ENCODE measurements at places on chromosomes 6 and 20.

DNA sequence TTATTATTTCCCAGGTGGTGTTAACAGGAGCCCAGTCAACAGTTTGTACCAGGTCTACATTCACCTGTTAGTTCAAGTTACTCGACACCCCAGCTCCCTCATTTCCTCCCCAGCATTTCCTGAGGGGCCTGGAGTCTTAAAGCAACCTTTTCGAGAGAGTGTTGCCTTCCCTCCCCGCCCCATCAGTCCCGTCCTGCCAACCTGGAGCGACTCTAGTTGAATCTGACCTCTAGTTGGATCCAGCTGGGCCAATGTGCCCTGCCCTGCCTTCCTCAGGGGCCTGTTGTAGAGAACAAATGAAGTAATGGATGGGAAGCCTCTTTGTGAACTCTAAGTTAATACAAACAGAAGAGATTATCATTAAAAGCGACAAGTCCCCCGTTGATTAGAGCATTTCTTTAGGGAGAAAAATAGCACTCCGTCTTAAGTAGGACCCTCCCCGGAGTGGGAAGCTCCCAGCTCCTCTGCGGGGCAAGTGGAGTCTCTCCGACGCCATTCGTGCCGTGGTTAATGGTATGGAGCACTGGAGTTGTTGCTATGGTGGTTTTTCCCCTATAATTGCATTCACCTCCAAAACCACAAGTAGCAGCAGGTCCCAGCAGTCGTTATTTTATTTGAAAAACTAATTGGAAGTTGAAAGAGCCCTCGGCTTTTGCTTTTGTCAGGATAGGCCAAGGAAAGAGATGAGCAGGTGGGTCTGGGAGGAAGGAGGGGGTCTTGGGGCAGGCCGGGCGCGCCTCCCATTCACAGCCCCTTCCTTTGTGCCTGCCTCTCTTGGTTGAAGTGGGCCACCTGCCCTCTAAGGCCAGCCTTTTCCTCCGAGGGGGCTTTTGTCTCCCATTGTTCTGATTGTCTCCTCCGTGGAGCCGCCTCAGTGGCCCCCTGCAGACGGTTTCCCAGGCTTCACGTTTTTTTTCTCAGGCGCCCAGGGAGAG, 16.1 kb downstream of the GHRH start:
- DNase-seq, result no peak

DNA sequence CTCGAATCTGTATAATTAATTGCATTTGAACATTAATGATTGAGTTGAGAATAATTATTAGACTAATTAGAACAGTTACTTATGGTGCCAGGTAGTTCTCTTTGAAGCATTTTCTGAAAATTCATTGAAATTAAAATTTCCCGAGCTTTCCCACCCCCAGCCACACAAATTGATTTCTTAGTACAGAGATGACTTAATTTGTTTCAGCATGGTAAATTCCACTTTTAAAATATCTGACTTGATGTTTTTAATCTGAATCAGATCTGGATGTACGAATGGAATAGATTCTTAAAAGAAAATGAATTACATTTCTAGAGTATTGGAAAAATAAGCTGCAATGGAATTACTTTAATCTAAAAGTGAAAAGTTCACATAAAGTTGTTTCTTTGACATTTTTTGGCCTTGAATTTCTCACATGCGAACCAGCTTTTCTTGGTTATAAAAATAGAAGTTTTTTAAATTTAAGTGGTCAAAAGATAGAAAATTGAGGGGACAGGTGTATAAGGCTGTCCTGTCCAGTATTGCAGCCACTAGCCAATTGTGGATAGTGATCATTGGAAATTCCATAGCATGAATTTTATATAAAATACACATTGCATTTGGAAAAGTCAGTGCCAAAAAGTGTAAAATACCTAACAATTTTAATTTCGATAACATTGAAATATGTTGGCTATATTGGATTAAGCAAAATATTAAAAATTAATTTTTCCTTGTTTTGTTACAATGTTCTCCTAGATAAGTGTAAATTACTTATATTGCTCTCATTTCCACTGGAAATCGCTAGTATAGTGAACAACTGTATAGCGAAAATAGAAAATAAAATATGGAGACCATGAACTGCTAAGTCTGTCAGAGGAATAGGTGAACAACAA, 102.9 kb downstream of the OR2B2 start:
- no peak for DNase-seq

GRCh38 chr20:10605547-10606195, 68.1 kb downstream of the JAG1 start:
- DNase-seq, result no peak

DNA sequence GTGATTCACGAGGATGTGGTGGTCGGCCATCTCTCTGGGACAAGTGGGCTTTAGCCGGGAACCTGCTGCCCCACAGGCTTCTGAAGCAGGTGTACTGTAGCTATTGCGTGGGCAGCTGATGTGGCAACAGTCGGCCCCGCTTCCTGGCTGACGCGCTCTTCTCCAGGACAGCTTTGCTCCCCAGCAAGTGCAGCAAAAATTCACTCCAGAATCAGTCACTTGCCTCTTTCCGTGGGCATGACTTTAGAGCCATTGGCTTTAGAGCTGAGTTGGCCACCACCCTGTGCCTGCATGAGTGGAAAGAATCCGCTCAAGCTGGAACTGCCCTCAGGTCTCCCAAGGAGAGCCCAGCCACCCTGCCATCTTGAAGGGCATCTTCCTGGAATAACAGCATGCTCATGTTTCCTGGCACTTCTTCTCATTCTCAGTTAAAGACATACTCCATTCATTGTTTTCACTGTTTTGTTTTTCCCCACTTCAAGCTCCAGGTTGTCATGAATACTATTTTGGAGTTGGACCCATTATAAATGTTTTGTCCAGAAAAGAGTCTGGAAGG, 178.3 kb downstream of the ZDHHC14 start:
- DNase-seq, result no peak

DNA sequence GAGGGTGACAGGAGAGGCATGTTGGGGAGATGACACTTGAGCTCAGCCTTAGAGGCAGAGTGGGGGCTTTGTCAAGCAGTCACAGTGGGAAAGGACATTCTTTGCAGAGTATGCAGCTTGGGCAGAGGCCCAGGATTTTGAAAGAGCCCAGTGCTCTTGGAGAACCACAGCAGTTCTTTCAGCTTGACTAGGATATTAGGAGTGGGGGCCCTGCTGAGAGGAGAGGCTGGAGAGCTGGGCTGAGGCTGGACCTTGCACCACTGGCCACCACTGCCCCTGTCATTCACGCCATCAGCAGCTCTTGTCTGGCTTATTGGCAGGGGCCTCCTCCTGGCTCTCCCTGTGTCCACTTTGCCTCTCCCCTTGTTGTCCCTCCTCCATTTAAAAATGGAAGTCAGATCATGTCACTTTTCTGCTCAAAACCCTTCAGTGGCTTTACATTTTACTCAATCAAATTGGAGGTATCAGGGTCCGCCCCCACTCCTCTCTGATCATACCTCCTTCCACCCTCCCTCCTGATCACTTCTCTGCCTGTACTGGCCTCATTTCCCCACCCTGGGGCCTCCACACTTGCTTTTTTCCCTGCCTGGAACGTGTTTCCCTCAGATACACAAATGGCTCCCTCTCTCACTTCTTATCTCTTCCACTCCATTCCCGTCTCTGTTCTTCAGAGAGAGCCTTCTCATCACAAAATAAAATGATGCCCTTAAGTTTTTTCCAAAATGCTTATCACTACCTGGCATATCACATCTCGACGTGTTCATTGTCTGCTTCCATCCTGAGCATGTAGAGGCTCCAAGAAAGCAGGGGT, 10.5 kb downstream of the MANBAL start:
- no peak for DNase-seq

- DNase-seq, result no peak
Measured at GRCh38 chr6:99013661-99014060, 65.9 kb upstream of the FBXL4 start.

GRCh38 chr6:6512711-6513110, 75.8 kb upstream of the LY86 start:
- no peak for DNase-seq

DNA sequence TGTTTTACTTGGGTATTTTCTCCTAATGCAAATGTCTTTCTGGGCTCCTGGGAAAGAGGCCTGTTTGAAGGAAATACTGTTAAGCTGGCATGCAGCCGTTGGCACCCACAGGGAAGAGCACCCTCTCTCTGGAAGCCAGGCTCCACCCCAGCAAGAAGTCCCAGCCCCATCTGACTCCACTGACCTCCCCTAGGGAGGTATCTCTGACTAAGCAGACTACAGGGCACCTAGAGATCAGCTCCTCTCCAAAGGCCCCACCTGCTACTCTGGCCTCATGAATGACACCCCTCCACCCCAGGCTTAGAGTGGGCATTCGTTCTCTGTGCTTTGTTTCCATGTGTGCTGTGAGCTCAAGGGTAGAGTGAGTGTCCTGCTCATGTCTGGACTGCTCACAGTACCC, 6.4 kb upstream of the MDGA1 start:
- no peak for DNase-seq

DNA sequence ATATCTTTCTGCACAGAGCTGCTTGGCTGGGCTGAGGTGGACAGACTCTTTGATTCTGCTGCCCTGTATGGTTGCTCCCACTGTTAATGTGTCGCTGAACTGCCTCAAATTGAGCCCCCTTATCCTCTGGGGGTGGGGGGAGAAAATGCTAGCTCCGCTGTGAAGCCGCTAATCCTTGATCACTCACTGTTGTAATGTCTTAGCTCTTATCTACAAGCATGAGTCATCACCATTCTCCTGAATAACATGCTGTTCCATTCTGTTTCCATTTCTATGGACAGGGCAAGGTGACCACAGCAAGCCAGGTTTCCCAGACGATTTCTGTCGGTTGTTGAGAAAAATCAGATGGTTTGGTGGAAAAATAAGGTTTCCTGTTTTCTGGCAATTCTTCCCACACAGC, 218.4 kb upstream of the GGTLC1 start:
- no peak for DNase-seq

GRCh38 chr20:49234831-49235230, 15.6 kb downstream of the DDX27 start:
- DNase-seq, result no peak

DNA sequence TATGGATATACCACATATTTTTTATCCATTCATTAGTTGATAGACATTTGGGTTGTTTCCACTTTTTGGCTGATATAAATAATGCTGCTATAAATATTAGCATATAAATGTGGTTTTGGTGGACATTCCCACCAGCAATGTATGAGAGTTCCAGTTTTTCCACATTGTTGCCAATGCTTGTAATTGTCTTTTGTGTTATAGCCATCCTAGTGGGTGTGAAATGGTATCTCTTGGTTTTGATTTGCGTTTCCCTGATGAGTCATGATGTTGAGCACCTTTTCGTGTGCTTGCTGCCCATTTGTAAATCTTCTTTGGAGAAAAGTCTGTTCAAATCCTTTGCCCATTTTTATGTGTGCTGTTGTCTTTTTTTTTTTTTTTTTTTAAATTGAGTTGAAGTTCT, 54.4 kb downstream of the DHX35 start:
- no peak for DNase-seq

DNA sequence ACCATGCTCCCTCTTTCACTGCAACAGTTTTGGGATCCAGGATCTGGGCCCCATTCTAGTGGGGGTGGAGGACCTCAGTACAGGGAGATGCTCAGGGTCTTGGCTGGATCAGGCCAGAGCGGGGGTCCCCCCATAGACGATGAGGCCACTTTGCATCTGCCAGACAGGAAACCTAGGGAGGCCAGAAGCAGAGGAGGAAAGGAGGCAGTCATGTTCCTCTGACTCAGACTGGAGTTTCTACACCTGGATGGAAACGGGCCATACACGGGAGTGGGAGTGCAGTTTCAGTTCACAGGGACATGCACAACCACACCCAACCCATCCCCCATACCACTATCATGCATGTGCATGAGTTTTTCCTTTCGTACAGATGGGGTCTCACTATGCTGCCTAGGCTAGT, 3.6 kb upstream of the EMILIN3 start:
- DNase-seq, result no peak

DNA sequence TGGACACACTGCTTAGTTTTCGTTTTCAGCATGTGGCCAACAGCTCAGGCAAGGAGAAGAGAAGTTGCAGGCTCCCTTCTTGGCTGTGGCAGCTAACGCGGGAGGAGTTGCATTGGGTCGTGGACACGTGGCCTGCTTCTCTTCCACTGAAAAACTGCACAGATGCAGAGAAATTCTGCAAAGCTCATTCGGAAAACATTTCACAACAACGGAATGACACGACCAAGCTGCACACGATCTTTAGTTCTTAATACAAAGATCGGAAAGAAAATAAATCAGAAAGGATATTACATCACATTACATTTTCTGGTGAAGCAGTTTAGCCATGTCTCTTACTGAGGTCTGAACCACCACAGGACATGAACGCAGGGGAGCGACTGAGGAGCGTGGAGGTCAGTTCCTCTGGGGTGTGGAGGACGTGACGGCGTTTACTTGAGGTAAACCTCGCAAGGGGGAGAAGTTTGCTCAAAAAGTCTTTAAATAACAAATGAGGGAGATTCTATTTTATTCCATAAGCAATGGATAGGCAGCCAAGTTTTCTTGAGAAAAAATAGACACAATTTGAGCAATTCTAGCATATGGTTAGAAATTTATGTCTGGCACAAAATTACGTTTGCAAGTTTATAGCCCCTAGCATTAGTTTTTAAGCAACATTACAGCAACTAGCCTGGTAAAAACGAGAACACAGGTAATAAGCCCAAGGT, 178.3 kb downstream of the THBS2 start:
- DNase-seq, result no peak

GRCh38 chr6:166921570-166921969, 34.8 kb downstream of the RNASET2 start:
- DNase-seq, result no peak

- no peak for DNase-seq
Measured at GRCh38 chr6:110180228-110181008, at the start of gene CDC40. CDC40 (plus strand) TSS chr6:110180427; CDS start chr6:110180445, 18 bp downstream.

DNA sequence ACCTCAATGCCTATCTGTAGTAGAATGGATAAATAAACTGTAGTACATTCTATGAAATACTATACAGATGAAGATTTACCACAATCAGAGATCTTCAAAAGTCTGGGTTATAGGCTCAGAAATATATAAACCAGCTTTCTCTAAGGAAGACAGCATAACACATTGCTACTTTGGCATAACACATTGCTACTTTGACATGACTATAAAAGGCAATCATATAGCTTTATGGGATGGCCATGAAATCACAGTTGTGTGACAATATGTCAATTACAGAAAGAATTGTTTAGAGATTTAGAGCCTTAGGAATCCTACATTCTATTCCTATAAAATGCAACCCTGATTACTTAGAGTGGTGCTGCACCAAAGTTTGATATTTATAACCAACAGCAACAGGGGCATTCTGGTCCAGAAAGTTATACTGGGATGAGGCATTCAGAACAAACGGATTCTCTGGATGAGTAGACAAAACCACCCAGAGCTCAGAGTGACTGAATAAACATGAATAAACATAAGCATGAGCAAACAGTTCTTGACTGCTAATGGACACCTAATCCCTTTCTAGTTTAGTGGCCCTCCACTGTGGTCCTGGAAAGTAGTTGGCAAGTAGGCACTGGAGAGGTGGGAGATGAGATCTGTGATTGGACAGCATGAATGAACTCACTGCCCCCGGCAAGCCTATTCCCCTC, 12.0 kb downstream of the TTI1 start:
- DNase-seq, result no peak

- DNase-seq, result peak; percentile 88
Measured at GRCh38 chr20:53735536-53736050, 142.0 kb upstream of the ZNF217 start.

DNA sequence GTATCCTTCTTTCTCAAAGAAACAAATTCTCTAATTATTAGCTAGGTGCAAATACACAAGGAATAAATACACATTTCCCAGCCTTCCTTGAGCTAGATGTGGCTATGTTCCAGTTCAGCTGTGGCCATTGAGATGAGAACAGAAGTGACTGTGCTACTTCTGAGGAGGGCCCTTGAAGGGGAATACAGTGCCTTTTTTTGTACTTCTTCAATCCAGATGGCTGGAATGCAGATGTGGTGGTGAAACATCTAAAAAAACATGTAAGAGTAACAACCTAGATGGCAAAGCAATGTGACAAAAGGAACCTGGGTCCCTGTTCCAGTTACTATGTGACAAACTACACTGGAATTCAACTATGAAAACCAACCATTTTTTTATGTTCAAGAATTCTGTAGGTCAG, 115.4 kb upstream of the DST start:
- no peak for DNase-seq
